ENCODE measurements at places on chromosomes 11 and 22.

DNA sequence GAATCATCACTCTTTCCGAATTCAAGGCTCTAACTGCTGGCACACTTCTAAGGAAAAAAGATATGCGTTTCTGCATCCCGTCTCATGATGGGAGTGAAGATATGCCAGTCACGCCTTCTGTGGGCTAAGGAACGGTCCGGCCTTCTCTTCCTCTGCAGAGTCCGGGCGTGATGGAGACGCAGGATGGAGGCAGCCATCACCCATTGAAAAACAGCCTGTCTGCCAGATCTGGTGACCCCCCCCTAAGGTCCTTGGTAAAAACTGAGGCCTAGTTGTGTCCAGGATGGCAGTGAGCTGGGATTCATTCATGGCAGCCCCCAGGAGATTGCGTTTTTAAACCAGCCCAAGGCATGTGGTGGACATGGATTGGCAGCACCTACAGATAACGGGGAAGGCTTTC lies 6.9 kb upstream of the EFCAB6 start:
- DNase-seq = no peak

DNA sequence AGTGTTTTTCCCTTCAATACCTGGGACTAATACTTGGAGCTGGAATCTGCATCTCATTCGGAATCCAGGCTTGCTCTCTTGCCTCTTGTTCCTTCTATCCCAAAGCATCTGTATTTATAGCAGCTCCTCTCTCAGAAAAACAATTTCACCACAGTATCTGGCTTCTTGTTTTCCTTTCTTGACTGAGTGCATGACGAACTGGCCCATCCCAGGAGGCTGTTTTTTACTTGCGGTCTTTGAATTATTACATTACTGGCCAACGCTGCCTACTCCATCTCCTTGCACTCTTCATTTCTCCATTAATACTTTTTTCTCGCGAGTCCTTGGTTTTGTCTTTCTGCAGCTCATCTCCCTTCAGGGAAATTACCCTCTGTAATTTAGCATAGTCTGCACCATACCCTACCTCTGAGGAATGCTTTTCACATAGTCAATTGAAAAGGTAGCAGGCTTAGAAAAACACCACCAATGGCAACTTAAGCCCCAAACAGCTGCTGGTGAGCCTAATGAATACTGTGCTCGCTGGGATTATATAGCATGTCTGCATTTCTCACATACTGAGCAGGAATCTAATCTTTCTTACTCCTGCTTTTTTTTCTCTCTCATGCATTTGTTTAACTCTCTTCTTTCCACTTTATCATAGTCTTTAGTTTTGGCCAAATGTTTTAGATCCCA lies 277.4 kb upstream of the SESN3 start:
- no peak for DNase-seq

- no peak for DNase-seq
Observed at GRCh38 chr11:109970516-109971183, 122.5 kb upstream of the ZC3H12C start.

- no peak for DNase-seq
Observed at GRCh38 chr22:41782751-41783150, 17.7 kb upstream of the CCDC134 start.

GRCh38 chr22:30701872-30702271 lies 7.2 kb downstream of the OSBP2 start:
- DNase-seq = peak; percentile 54

DNA sequence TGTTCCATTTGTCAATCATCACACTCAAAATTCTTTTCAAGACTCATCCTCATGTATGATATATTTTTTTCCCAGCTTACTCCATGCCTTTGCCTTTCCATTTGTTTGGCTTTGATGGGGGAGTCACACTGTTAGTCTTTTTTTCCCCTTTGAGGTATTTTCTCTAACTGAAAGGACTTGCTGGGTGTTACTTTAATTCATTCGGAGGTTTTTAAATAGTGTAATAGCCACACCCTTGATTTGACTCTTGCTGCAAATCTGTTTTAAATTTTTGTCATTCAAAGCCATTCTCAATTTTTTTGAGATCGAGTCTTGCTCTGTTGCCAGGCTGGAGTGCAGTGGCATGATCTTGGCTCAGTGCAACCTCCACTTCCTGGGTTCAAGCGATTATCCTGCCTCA lies 84.1 kb downstream of the C11orf87 start:
- DNase-seq = no peak

DNA sequence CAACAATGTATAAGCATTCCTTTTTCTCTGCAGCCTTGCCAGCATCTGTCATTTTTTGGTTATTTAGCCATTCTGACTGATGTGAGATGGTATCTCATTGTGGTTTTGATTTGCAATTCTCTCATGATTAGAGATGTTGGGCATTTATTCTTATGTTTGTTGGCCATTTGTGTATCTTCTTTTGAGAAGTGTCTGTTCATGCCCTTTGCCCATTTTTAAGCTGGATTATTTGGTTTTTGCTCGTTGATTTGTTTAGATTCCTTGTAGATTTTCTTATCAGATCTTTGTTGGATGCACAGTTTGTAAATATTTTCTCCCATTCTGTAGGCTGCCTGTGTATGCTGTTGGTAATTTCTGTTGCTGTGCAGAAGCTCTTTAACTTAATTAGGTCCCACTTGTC lies 259.6 kb upstream of the SESN3 start:
- DNase-seq = no peak

- DNase-seq = no peak
Observed at GRCh38 chr11:27329867-27330632, 33.0 kb downstream of the CCDC34 start.

DNA sequence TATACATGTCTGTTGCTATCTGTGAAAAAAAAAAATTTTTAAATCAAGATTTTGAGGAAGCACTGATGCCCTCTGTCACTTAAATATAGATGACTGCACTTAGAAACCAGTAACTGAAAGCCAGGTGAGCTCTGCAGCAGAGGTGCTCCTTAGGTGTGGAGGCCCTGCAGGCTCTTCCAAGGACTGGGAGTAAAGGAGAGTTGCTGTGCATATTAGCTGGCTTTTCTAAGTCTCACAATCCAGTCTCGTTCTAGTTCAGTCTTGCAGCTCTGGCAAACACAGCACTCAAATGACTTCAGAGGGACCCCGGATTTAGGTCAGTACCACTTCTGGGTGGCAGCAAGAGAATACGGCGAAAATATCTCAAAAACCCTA lies 61.0 kb downstream of the LARGE2 start:
- no peak for DNase-seq

- no peak for DNase-seq
Observed at GRCh38 chr11:124788521-124788920, 11.7 kb downstream of the MSANTD2 start.

- no peak for DNase-seq
Observed at GRCh38 chr22:24460418-24461089, 33.2 kb downstream of the ADORA2A start.

- no peak for DNase-seq
Observed at GRCh38 chr22:50002791-50003190, 9.8 kb downstream of the IL17REL start.

- no peak for DNase-seq
Observed at GRCh38 chr11:86678296-86678695, 5.9 kb upstream of the ME3 start.

GRCh38 chr11:721741-722345 lies 15.8 kb downstream of the EPS8L2 start:
- no peak for DNase-seq

DNA sequence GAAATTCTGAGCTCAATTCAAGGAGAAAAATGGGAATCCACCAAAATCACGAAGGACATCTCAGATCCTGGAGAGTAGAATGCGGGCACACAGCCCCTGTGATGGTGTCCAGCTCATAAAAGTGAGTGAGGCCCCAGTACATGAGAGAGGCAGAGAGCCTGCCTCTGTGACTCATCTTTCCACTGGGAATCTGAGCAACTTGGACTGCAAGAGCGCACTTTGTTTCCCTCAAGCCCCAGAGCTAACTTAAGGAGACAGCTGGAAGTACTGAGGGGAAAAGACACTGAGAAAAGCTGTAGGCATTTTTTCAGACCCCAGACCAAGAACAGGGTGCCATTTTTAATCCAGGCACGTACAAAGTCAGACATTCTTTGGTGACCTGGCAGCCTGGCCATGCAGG lies 273.7 kb downstream of the C11orf87 start:
- DNase-seq = no peak

GRCh38 chr11:116472651-116473050 lies 300.1 kb downstream of the BUD13 start:
- no peak for DNase-seq

GRCh38 chr11:78244546-78245255 lies 56.0 kb downstream of the USP35 start:
- DNase-seq = no peak

- DNase-seq = no peak
Observed at GRCh38 chr22:36177160-36177559, 16.6 kb upstream of the APOL3 start.

GRCh38 chr11:107598225-107599139 lies 7.5 kb downstream of the ELMOD1 start:
- DNase-seq = peak; percentile 31

GRCh38 chr11:120182790-120183491 lies 27.9 kb upstream of the OAF start:
- DNase-seq = peak; percentile 55

GRCh38 chr11:31803813-31804311 lies 7.3 kb downstream of the PAX6 start:
- DNase-seq = no peak

GRCh38 chr11:35812828-35813227 lies 131.0 kb upstream of the LDLRAD3 start:
- DNase-seq = no peak

GRCh38 chr22:43136255-43136654 lies 6.9 kb downstream of the MCAT start:
- no peak for DNase-seq
